ENCODE measurements at places on chromosomes 7 and 10.

DNA sequence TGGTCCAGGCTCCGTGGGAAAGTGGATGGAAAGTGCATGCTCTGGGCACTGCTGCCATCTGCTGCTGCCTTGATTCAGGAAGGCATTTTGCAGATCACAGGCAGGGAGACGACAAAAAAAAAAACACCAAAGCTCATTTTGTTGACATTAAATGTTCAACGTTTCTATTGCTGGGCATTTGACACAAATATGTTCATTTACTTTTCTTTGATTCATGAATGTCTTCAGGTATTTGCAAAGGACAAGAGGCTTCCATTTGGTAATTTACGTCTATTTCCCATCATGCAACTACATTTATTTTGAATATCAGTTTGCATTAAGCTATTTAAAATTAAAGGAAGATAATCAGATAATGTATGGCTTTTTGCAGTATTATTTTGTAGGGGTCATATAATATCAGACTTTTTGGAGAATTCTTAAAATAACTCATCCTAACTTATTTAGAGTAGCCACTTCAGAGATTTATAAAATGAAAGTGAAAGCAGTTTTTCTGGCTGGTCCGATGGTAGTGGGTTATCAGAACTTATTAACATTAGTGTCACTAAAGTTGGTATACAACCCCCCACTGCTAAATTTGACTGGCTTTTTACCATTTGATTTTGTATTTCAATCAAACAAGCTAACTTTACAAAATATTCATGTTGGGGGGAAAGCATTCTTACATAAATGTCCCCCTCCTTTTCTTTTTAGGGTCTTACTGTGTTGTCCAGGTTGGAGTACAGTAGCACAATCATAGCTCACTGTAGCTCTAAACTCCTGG lies 65.3 kb downstream of the PDIA4 start:
- no peak for DNase-seq

DNA sequence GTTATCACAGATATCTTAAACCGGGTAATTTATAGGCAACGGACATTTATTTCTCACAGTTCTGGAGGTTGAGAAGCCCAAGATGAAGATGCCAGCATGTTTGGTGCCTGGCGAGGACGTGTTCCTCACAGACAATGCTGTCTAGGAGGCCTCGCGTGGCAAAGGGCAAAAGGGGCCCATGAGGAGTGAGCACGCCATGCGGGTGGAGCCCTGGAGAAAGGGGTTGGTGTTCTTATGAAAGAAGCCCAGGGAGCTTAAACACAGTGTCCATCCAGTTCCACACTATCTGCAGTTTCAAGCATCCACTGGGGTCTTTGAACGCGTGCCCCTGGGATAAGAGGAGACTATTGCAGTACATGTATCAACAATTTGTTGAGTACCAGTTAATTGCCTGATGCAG lies 51.4 kb downstream of the CXCL12 start:
- DNase-seq: no peak

- DNase-seq: no peak
These were observed 89.3 kb upstream of the DIP2C start for GRCh38 chr10:778626-779330.

GRCh38 chr10:122656308-122656705 lies 43.3 kb downstream of the C10orf120 start:
- no peak for DNase-seq
